Colonic mucosa (tissue), 4 donors: ENCODE measurements at places on chromosomes 5 and 9. TPM values are rescaled to one million over a fixed set of nuclear protein-coding genes. Genes with fewer than 3 reads are reported as not detected.

- DNase-seq: peak; percentile 72
These were observed 4.9 kb upstream of the C7 start for GRCh38 chr5:40904205-40904993.

GRCh38 chr9:79707589-79707988 is 135.8 kb downstream of the TLE4 start:
- DNase-seq: no peak

DNA sequence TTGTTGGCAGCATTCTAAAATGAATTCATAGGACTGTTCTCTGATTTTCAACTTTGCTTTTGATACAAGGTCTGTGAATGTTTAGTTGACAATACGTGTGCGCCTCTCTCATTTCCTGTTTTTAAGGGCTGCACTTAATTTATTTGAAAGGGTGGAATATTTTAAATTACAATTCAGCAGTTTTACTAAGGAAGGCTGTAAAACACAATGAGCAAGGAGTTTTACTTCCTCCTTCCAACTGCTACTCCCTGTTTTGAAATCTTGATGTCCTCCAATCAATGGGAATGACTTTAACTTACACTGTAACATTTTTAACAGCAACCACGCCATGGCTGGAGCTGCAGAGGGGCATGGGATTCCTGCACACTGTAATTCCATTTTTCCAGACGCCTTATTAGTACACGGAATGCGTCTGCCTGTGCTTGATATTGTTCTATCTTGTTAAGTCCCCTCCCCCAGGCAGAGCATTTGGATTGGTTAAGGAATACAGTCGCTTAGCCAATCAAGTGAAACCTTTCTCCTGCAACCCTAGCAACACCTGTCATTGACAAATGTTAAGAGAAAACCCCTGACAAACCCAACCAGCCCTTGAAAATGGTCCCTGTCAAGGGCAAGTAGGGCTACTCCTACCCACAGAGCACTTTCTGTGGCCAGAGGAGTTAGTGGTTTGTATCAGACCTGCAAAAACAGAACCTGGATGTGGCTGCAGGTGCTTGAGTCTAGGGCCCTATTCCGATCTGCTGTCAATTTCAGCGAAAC is 12.5 kb upstream of the ZSWIM6 start:
- peak; percentile 68 for DNase-seq

DNA sequence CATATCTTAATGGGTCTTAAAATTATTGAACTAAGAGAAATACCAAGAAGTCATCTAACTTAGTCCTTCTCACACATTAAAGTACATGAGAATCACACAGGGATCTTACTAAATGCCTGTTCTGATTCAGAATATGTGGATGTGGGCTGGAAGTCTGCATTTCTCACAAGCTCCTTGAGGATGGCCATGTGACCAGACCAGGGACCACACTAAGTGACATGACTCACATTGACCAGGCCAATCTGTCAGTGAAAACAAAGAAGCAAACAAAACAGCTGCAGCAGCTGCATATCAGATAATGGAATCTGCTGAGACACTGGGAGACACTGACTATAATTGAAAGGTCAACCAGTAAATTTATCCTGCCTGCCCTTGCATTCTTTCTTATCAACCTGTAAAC is 110.5 kb downstream of the ADAMTS12 start:
- no peak for DNase-seq

DNA sequence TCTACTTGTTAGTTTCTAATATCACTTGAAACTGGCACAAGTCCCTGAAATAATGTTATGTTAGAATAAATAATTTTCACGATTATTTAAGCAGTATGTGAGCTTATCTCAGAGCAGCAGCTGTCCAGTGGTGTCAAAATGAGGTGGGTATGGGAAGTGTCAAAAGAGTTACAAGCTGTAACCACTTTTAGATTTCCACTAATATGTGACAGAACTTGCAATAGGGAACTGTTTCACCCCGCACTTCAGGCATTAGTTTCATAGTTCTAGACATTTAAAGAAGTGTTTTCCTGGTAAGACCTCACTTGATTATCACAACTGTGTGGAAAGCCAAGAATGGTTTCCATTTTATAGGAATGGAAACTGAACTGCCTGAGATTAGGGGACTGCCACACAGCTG is 2.9 kb upstream of the ISCA1 start:
- DNase-seq: no peak

The CDH9 gene
- total RNA-seq: not detected

The PCDHA6 gene
- 0.12 TPM for total RNA-seq

- no peak for DNase-seq
These were observed 11.6 kb upstream of the FBP1 start for GRCh38 chr9:94650949-94651348.

The FBP2 gene
- not detected for total RNA-seq

GRCh38 chr9:129624168-129624759 is 1.7 kb upstream of the NTMT1 start:
- peak; percentile 72 for DNase-seq

The CCNI2 gene
- total RNA-seq: 22.9 TPM

GRCh38 chr5:137367951-137368350 is 131.2 kb downstream of the SPOCK1 start:
- no peak for DNase-seq

The ARHGAP26 gene
- 74.0 TPM for total RNA-seq

The CDC20B gene
- total RNA-seq: not detected
